ENCODE measurements at places on chromosomes 5 and 9.

DNA sequence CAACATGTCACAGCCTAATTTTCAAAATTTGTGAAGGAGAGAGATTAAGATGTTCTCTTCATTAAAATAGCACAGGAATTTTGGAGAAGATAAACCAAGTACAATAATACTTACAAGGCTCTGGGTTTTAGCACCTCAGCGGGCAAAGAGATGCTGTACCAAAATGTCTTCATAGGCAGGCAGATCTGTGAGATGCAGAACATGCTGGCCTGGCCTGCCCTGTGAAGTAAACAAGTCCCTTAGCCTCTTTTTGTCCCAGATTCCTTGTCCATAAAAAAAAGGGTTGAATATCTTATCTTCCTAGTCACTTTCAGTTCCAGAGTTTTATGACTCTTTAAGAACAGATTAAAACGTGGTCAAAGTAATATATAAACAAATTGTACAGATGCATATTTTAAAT is 53.0 kb upstream of the C6 start:
- DNase-seq: no peak

- peak; percentile 86 for DNase-seq
These were observed 360.7 kb upstream of the CDH10 start for GRCh38 chr5:25005431-25005830.

- DNase-seq: no peak
These were observed 34.1 kb downstream of the SLC6A3 start for GRCh38 chr5:1411099-1411498.

DNA sequence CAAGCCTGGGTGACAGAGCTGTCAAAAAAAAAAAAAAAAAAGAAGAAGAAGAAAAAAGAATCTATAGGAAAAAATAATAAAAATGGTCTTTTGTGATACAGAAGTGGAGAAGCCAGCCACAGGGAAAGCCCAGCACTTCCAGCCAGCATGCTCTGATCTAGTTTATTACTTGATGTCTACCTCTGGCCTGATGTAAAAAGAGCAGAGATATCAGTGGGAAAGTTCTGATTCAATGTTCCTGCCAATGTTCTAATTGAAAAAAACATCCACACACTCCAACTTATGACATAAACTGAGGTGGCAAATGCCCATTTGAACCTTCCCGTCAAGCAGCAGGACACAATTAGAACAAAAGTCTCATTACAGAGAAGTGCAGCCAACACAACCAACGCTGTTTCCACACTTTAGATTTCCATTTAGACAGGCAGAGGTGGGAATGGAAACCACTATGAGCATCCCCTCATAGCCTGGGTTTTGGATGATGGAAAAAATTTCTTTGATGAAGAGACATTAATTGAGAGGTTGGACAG is 5.7 kb downstream of the RBM18 start:
- DNase-seq: no peak

- peak; percentile 63 for DNase-seq
These were observed 76.6 kb upstream of the TBCA start for GRCh38 chr5:77852514-77853352.

- DNase-seq: no peak
These were observed 14.2 kb upstream of the CMBL start for GRCh38 chr5:10321882-10322281.

DNA sequence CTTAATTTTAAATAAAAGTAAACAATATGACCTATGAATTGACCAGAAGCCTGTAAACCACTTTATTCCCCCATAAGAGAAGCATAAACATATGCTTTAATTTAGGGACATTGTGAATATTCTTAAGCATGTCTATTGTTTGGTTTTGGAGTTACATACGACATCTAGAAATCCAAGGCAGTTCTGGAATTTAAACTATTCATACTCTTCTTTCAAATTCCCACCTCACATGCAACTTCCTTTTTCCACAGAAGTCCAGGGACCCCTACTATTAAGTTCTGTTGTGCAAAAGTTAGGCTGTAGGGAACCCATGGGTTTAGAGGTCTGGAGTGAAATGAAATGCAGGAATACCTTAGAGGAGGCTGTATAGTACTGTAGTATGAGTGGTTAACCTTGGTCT is 2.1 kb downstream of the RIC1 start:
- DNase-seq: no peak

DNA sequence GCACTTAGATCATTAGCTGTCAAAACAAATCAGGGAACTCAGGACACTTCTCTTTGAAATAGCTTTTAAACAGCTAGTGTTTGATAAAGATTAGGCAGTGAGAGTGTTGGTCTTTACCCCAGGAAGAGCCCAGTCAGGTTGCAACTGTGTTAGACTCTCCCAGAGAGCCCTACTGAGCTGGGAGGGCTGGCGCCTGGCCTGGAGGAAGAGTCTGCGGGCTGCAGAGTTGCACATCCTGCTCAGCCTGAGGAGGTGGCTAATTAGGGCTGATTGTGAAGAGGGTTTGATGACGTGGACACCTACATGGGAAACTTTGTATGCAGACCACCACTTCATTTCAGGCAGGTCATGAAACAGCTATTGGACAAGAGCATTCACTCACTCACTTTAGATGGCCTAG is 112.0 kb downstream of the TMEM174 start:
- DNase-seq: no peak

DNA sequence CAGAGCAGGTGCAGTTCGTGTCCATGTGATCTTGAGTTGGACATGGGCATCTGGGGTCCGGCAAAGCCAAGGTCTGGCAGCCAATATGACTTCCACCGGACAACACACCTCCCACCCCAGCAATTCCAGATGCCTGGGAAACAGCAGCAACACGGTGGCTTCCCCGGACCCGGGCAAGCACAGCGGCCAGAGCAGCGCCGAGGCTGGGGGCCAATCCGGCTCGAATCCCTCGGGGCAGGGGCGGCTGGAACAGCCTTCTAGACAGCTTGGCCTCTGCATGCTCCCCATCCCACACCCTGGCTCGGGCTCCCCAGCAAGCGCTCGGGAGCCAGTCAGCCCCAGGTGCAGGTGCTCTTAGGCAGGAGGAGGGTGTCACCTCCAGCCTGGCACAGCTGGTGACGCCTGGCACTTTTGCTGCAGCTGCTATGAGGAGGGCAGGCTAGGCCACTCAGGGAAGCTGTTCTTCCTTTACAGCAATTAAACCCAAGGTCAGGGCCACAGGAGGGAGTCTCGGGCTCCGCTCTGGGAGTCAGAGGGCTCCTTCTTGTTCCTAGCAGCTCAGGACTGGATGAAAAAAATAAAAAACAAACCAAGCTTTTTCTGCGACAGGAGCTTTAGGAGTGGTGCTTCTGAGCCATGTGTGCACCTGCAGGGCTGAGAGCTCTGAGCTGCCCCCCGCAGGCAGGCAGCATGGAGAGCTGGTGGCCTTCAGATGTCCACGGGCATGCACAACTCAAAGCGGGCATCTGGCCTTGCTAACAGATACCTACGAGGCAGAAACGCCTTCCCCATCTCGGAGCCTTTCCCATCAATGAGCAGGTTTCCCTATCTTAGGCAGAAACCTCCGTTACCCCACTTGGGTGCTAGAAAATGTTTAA is 28.2 kb downstream of the DBH start:
- no peak for DNase-seq

DNA sequence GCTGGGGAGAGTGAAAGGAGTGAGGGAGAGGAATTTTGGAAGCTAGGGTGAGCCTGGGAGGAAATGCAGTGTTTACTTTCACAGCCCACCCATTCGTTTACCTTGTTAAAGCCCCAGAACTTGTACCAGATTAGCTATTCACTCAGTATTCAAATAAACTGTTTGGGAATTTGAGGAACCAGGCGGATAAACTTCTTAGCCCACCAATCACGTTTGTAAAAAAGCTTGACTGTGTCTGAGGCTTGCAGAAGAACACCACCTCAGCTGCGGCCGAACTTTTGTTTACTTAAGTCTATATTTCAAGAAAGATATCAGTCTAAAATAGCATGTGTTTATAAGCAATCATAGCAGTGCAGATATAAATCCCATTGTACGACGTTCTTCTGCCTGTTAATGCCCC is 5.2 kb upstream of the TLE1 start:
- DNase-seq: no peak

GRCh38 chr5:54081415-54081814 is 229.0 kb downstream of the ARL15 start:
- no peak for DNase-seq

DNA sequence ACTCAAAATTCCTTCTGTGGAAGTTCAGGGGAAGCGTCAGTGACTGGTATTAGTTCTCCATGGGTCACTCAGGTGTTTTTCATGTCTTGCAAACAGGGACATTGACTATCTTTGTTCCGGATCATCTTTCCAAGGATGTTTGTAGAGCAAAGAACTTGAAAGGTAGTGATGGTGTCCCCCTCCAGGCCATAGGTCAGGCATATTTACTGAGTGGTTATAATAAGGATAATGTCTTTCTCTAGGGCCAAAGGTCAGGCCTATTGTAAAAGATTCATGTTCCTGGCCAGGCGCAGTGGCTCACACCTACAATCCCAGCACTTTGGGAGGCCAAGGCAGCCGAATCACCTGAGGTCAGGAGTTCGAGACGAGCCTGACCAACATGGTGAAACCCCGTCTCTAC is 614.8 kb downstream of the KIF4B start:
- no peak for DNase-seq

GRCh38 chr5:40233268-40233667 is 446.4 kb upstream of the PTGER4 start:
- DNase-seq: no peak

GRCh38 chr9:5839572-5839902 is 6.6 kb upstream of the ERMP1 start:
- no peak for DNase-seq

- no peak for DNase-seq
These were observed 71.1 kb upstream of the IL17B start for GRCh38 chr5:149450199-149450598.

GRCh38 chr9:100725371-100725770 is 147.5 kb downstream of the CAVIN4 start:
- peak; percentile 15 for DNase-seq

DNA sequence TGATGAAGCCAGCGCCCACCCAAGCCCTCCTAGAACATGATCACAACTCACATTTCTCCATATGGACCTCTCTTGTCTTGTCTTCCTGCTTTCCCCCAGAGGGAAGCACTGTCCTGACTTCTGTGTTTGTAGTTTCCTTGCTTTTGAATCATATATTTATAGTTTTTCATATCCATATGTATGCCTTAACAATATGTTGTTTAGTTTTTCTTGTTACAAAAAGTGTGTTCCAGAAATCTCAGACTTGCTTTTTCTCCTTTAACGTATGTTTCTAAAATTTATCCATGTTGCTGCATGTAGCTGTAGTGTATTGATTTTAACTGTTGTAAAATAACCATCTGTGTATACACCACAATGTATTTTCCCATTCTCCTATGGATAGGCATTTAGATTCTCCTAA is 182.0 kb upstream of the SMIM23 start:
- no peak for DNase-seq

- DNase-seq: no peak
These were observed 40.8 kb downstream of the ADAMTS2 start for GRCh38 chr5:179304466-179304865.

- no peak for DNase-seq
These were observed 193.8 kb downstream of the SLF1 start for GRCh38 chr5:94812232-94812631.

- DNase-seq: no peak
These were observed 384.6 kb upstream of the KLF4 start for GRCh38 chr9:107874137-107874536.

GRCh38 chr5:75192264-75192663 is 44.4 kb downstream of the ANKRD31 start:
- no peak for DNase-seq

DNA sequence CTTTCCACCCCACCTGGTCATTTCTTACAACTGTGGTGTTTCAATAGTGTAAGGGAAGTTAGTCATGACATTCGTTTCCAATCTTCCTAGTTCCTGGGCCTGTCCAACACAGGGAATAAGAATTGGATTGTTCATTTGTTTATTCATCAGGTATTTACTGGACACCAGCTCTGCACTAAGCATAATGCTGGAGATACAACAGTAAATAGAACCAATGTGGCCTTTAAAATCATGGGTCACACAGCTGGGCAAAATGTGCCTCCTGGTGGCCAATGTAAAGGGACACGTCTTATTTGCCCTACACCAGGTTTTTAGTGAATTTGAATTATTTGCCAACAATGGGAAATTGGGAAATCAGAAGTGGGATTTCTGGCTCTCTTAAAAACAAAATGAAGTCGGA is 10.4 kb downstream of the ABLIM3 start:
- DNase-seq: no peak

- no peak for DNase-seq
These were observed 30.0 kb downstream of the KDM4C start for GRCh38 chr9:6787793-6788161.

DNA sequence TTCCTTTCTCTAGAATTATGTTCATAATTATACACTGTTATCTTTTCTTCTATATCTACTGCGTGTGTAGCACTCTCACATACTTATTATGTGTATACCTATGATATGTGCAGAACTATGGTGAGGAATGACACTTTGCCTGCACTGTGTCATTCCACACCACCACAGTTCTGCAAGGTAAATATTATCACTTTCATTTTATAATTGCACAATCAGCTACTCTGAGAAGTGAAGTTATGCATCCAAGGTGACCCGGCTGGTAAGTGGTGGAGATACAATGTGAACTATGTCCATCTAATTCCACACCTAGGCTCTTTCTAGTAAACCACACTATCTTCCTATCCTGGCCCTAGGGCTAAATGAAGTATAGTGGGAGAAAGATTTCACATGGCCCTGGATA is 170.1 kb upstream of the ATP10B start:
- DNase-seq: no peak

- DNase-seq: no peak
These were observed 95.0 kb upstream of the PRR16 start for GRCh38 chr5:120368923-120369715.

DNA sequence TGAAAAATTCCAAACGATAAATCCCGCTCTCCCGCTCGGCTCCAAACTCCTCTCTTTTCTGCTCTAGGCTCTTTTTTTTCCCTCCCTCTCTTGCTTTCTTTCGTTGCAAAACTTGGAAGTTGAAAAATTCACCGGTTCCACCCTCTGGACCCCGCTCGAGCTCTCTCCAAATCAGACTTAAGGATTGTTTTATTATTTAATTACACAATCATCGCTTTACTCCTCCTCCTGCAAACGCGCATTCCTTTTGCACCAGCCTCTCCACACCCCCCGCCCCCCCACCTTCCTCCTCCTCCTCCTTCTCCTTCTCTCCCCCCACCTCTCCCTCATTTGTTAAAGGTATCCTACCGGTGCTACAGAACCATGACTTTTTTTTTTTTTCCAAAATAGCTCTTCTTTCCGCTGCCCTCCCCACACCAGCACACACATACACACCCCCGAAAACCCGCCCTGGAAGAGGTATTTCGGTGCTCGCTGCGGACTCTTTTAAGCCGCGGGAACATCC is 535 bp upstream of the NFIB start:
- DNase-seq: peak; percentile 58

GRCh38 chr9:90641884-90642487 is 638 bp downstream of the DIRAS2 start:
- peak; percentile 42 for DNase-seq

Measured in SK-N-DZ (cell line).